ENCODE measurements at places on chromosomes 5 and 9.

GRCh38 chr9:111805830-111806241 lies 11.1 kb upstream of the SHOC1 start:
- DNase-seq, result no peak

DNA sequence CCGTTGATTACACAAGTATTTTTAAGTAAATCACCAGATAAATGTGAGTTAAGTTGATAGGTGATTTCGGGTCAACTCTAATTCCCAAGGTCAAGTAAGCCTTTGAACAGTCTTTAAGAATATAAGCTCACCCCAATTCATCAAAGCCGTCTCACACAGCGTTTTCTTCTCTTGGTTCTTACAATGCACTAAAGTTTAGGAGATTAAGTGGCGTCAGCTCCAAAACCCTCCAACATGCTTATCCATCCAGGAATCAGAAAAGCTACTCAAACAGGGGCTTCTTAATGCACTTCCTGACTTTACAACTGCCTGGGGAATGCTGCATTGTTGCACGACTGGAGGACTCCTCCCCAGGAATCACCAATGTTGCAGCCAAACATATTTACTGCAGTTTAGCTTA lies 206.2 kb upstream of the EFNA5 start:
- DNase-seq, result no peak

DNA sequence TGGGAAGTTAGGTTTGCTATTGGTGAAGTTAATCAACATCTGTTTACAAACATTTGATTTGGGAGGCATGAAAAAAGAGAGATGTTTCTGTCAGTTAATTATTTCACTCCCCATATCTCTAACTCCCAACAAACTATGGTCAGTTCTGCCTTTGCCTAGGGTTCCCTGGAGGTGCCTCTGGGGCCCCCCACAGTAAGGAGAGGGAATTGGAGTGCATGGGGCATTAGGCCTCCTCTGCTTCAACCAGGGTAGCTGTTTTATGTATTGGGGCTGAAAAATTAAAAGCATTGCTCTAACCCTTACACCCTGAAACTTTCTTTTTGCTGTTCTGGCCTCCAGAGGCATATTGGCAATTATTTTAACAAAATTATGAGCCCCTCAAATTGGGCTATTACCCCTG lies 32.3 kb downstream of the RUSC2 start:
- DNase-seq, result no peak

DNA sequence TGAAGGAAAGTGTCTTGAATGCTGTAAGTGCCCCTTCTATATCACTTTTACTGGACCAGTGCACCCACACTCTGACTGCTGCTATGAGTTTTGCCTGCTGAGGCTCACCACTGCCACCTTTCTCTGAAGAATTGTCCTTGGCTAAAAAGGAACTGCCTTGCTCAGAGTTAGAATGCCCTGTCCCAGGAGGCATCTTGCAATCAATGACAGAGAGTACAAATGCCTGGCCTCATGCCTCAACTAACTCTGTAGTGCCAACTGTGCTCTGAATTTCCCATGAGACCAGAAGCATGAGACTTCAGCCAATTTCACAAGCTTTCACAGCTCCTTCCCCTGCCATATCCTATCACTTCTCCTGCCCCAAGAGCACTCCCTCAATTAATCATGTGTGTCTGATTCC lies 569.7 kb downstream of the ZNF608 start:
- no peak for DNase-seq

- DNase-seq, result no peak
These were observed 113.8 kb downstream of the MEF2C start for GRCh38 chr5:88769165-88769564.

DNA sequence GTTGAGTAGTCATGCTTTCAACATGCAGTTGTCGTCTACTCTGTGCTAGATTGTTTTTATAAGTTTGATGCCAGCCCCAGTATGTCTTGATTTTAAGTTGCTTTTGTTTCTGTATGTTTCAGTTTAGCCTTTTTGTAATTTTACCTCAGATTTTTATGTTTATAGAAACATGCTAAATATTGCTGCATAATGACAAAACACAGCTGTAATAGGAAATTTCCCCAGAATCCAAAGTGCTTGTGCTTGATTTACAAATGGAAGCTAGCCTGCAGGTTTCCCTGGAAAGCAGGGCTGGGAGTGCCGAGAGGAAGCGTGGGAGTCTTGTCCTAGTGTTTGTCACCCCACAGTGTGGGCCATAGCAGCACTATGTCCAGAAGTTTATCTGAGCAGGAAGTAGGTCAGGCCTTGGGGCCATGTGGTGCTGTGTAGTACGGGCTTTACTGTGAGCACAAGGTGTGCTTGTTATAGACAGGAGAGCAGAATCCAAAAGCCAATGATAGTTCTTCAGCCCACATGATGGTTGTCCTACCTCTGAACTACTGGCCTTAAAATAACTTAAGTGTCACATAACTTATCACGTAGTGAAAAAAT lies 100.0 kb upstream of the NREP start:
- no peak for DNase-seq

Measured in activated CD4-positive, alpha-beta T cell treated with anti-CD3 and anti-CD28 coated beads, Interleukin-2, amount 50 U/mL, for 4 hours (primary cell).